HS-27A (cell line): ENCODE measurements at places on chromosomes 1 and 21.

- no peak for DNase-seq
Measured at GRCh38 chr1:212514782-212515181, 82.1 kb downstream of the NENF start.

- DNase-seq, result no peak
Measured at GRCh38 chr1:33850481-33850880, 13.4 kb upstream of the HMGB4 start.

DNA sequence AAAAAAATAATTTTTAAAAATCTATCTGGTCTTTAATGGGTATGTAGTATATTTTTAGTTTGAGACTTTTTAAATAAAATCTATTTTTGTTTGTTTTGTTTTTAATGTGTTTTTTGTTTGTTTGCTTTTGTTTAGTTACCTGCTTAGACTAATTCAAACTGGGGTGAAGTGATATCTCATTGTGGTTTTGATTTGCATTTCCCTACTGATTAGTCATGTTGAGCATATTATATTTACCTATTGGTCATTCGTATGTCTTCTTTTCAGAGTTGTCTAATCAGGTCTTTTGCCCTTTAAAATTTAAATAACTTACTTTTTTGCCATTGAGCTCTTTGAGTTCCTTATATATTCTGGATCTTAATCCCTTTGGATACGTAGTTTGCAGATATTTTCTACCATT, 20.3 kb downstream of the CD1B start:
- DNase-seq, result no peak

DNA sequence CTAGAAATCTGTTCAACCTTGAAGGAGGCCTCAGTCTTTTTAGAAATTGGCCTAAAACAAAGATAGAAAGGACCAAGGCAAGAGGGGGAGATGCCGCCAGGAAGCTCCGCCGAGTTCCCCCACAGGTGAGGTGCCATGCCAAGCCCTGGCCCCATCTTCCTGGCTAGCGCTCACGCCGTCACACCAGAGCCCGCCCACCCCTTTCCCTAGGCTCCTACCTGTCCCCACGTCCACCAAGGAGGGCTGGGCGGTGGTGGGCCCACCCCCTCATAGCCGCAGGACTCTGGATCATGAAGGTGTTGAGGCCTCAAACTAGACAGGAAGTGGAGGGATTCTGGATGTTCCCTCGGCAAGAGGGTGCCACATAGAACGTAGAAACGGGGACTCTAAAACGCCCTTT, 15.5 kb upstream of the CCDC27 start:
- no peak for DNase-seq
